ENCODE measurements at places on chromosomes 12 and 14. TPM values are rescaled to one million over a fixed set of nuclear protein-coding genes. Genes with fewer than 3 reads are reported as not detected.

FOXN4 gene
- total RNA-seq = not detected

FSCB gene
- total RNA-seq = not detected

TEX52 gene
- total RNA-seq = 0.35 TPM

BATF gene
- total RNA-seq = 39.4 TPM

DNA sequence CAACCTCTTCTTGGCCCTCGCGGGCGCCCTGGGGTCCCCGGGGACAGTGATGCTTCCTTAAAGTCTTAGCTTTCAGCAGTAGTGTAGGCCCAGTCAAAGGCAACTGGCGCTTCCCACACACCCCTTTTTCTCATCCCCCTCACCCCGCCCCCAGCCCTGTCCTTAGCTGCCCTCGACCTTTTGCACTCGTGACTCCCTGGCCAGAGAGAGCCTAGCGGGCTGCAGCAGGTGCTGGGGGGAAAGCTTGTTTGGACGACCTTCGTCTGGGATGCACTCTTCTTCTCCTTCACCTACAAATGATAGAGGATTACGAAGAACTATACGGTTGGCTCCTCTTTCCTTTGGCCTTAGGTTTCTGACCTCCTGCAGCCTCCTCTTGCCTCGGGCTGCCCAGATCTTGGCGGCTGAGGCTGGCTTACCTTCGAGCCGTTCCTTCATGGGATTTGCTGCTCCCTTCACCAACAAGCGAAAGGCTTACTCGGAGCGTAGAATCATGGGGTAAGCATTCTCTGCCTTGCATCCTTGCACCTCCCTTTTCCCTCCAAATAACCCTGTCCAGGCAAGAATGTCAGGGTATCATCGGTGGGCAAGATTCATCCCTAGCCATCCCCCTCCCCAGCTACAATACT, 815 bp downstream of the COQ10A start:
- H3K27me3 ChIP-seq = no peaks in the 10 kb centered on the region
- H3K27ac ChIP-seq = peak overlapping the region; percentile 78
- H3K4me3 ChIP-seq = peak overlapping the region; percentile 91

- H3K36me3 ChIP-seq = peaks cover 8% of the 10 kb centered on the region
- H3K27ac ChIP-seq = peak overlapping the region; percentile 93
- peaks cover 47% of the 10 kb centered on the region for H3K4me1 ChIP-seq
- peak overlapping the region; percentile 85 for H3K4me3 ChIP-seq
- H3K27me3 ChIP-seq = no peaks in the 10 kb centered on the region
- no peak for DNase-seq
Measured at GRCh38 chr14:67673451-67673850, 981 bp downstream of the VTI1B start.

GRCh38 chr12:45572114-45572513, 157.4 kb upstream of the ARID2 start:
- no peak overlapping the region for H3K4me3 ChIP-seq
- H3K27ac ChIP-seq = no peak overlapping the region
- H3K4me1 ChIP-seq = peaks cover 5% of the 10 kb centered on the region
- no peak for DNase-seq
- H3K36me3 ChIP-seq = no peaks in the 10 kb centered on the region

DNA sequence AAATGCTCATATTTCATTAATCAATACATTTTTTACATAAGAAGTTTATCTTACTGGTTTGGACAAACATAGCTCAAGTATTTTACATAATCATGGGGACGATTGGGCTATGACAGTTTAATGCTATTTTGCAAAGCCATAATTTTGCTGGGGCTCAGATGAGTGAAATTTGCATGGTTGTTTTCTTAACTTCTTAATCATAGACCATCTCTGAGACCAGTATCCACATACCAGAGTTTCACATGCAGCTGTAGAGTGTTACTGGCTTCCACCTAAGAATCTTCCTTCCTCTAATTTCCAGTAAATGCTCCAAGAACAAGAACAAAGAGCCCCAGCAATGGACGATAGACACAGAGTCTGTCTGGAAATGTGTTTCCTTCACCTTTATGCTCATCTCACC, 303.0 kb upstream of the TMEM132C start:
- H3K4me1 ChIP-seq = no peaks in the 10 kb centered on the region
- no peaks in the 10 kb centered on the region for H3K36me3 ChIP-seq
- H3K27me3 ChIP-seq = no peaks in the 10 kb centered on the region
- DNase-seq = no peak

DNA sequence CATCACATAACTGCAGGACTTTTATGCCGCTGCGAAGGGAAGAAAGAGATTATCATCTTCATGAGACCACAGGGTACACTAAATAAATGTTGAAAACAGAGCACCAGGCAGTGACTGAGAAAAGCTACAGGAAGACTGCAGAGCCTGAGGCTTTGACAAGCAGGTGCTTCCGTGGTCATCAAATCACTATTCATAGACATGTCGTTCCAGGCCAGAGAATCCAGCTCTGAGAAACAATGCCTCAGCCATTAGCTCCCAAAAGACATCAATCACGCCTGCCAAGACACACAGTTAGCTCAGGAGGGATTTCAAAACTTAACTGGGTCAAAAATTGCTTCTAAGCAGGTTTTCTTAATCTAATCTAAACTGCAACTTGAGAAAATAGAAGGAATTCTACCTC, 47.2 kb upstream of the GARIN6 start:
- no peak for DNase-seq
- no peaks in the 10 kb centered on the region for H3K27me3 ChIP-seq
- H3K4me1 ChIP-seq = no peaks in the 10 kb centered on the region
- no peak overlapping the region for H3K27ac ChIP-seq

DNA sequence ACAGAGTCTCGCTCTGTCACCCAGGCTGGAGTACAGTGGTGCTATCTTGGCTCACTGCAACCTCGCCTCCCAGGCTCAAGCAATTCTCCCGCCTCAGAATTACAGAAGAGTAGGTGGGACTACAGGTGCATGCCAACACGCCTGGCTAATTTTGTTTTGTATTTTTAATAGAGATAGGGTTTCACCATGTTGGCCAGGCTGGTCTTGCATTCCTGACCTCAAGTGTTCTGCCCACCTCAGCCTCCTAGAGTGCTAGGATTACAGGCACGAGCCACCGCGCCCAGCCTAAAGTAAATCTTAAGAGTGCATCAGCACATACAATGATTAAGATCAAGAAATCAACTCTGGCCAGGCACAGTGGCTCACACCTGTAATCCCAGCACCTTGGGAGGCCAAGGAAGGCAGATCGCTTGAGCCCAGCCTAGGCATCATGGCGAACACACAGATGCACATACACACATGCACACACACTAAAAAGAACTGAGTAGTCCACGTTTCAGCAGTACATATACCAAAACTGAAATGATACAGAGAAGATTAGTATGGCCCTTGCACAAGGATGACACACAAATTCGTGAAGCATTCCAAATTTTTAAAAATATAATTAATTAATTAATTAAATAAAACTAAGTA, 65.0 kb downstream of the HECTD1 start:
- peaks cover 30% of the 10 kb centered on the region for H3K36me3 ChIP-seq
- H3K27ac ChIP-seq = no peak overlapping the region
- peaks cover 2% of the 10 kb centered on the region for H3K4me1 ChIP-seq

DNA sequence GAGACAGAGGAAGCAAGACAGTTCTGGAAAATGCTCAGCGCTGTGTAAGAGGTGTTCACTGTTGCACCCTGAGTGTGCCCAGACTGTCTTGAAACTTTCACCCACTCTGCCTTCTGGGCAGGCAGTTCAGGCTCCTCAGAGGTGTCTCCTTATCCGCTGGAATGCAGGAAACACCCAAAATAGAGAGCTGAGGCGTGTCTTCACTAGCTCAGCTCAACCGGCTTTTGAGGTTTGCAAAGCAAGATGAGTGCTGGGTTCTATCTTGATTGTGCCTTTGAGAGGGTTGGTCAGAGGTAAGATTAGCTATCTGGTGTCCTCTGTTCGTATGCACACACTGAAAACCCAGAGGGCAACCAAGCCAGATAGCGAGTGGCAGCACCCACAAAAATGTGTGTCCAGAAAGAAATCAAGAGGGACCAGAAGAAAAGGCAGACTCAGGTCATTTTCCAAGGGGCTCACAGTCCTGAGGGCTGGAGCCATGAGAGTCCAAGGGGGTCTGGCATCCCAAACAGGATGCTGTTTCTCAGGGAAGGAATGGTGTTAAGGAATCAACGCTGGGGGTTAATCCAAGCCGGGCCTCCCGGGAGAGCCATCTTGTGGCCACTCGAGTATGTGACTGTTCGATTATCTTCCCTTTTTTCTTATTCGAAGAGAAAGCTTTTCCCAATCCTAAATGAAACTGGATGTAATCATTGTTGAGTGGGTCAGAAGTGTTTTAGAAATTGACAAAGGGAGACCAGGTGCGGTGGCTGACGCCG, 47.1 kb downstream of the TBX3 start:
- H3K27ac ChIP-seq = no peak overlapping the region
- no peaks in the 10 kb centered on the region for H3K36me3 ChIP-seq
- no peak for DNase-seq

DNA sequence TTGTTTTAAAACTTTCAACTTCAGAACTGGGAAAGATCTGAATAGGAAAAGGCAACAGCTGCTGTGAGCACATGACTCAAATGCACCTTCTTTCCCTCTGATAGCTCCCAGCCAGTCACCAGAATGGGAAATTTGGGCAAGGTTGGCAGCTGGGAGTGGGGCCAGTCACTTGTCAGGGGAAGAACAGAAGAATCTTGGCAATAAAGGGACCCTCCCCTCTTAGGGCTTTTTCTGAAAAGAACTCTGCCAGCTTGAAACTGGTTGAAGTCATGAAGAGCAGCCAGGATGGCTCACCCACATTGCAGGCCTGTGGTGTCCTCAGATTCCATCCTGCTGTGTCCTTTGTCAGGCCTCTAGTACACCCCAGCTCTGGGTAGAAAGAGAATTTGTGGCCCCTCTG, 10.3 kb upstream of the RIC8B start:
- peaks cover 14% of the 10 kb centered on the region for H3K4me1 ChIP-seq
- peaks cover 9% of the 10 kb centered on the region for H3K27me3 ChIP-seq

DNA sequence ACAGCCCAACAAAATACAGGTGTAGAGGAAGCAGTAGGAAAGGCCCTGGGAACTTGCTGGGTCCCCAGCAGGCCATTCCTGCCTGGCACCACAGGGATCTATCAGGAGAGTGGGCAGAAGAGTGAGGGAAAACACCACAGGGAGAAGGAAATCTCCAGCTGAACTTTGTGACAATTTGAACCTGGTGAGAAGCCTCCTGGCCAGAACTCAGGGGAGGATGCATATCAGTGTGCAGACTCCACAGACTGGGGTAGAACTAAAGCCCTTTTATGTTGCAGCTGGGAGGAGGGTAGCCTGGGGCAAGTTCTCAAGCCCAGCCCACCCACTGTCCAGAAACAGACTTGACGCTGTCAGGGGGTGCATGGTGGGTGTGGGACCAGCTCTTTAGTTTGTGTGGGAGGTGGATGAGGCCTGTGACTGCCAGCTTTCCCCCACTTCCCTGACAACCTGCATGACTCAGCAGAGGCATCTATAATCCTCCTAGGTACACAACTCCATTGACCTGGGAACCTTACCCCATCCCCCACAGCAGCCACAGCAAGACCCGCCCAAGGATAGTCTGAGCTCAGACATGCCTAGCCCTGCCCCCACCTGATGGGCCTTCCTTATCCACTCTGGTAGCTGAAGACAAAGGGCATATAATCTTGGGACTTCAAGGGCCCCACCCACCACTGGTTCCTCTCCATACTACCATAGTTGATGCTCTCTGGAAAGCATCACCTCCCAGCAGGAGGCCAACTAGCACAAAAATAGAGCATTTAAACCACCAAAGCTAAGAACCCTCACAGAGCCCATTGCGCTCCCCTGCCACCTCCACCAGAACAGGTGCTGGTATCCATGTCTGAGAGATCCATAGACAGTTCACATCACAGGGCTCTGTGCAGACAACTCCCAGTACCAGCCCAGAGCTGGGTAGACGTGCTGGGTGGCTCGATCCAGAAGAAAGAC, 28.9 kb downstream of the PNN start:
- H3K4me1 ChIP-seq = peaks cover 42% of the 10 kb centered on the region
- no peak for DNase-seq

DNA sequence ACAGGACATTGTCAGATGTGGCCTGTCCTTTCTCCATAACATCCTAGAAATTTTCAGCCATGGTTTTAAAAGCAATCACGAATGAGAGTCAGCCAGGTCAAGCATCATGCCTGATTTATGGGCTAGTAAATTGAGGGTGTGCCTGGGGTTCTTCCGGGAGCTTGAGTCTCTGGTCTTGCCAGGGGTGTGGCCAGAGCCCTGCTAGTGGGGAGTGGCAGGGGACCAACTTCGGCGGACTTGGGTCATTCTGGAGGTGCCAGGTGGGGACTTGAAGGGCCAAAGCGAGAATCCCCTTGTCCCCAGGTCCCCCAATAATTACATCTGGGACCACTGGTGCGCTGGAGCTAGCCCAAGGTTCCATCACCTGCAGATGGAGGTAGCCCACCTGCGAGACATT, 5.7 kb downstream of the OTUB2 start:
- H3K4me1 ChIP-seq = peaks cover 24% of the 10 kb centered on the region
- no peaks in the 10 kb centered on the region for H3K27me3 ChIP-seq
- no peaks in the 10 kb centered on the region for H3K36me3 ChIP-seq
- DNase-seq = no peak

DNA sequence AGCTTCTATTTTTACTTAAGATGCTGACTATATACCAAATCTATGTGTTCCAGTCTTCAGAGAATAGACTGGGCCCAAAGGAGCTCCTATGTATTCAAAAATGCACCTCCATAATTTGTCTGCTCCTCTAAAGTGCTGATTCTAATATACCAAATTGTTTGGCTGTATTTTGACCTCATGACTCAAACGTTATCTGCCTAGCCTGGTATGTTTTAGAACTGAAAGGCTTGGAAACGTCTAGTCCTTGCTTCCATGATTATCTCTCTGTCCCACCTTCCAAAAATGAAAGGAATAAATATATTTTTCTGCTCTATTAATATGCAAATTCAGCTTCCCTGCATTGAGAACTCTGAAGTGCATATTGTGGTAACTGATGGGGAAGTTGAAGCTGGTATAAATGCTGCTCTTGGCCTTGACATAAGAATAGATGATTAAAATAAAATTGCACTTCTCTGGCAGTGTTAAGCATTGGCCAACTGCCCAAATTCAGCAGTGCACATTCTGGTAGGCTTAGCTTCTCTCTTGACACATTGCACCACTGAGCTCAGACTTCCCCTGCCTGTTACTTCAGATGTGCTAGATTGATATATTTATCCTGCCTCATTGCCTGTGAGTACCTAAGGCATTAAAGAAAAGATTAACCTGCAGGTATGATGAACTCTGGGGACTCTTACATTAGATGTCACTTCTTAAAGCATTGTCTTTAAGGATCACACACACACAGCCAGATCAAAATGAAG, 882.3 kb downstream of the RPS29 start:
- no peaks in the 10 kb centered on the region for H3K36me3 ChIP-seq
- DNase-seq = no peak
- H3K4me3 ChIP-seq = no peak overlapping the region

GRCh38 chr12:124388679-124389137, 93.8 kb downstream of the RFLNA start:
- H3K27ac ChIP-seq = no peak overlapping the region
- H3K27me3 ChIP-seq = no peaks in the 10 kb centered on the region
- peaks cover 2% of the 10 kb centered on the region for H3K36me3 ChIP-seq
- DNase-seq = peak; percentile 32
- H3K4me3 ChIP-seq = peak overlapping the region; percentile 34
- peaks cover 36% of the 10 kb centered on the region for H3K4me1 ChIP-seq

GRCh38 chr14:31668348-31668747, 107.1 kb downstream of the NUBPL start:
- H3K4me3 ChIP-seq = no peak overlapping the region
- DNase-seq = no peak
- no peak overlapping the region for H3K27ac ChIP-seq
- no peaks in the 10 kb centered on the region for H3K4me1 ChIP-seq
